Esophagus squamous epithelium (tissue), 5 donors: ENCODE measurements at places on chromosomes 16 and 17.

DNA sequence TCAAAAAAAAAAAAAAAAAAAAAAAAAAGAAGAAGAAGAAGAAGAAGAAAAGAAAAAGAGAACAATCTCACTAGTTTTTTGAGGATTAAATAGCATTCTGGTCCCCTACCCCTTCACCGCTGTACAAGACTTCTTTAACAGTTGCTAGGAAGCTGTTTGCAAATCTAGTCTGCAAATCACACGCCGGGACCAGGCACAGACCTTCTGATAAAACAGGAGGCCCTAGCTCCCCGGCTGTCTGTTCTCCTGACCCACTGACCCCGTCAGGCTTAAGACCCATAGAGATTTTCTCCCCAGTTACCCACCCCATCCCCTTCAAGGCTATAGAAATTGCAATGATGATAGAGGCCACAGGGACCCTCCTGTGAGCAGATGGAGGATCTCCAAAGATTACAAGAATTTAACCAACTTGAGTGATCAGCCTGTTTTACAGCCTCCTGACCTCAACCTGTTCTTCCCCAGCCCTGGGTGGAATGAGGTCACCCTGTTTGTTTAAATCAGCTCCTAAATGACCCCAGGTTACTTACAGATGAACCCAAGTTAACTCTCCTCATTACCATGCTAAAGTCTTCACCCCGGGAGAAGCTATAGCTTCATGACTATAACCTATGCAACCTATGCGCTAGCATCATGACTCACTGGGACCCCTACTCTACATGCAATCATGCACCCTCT lies 11.8 kb upstream of the SULT1A1 start:
- DNase-seq, result no peak

- DNase-seq, result no peak
Measured at GRCh38 chr17:38942696-38943334, 17.4 kb downstream of the LASP1NB start.

GRCh38 chr17:37170881-37171425 lies 204.8 kb upstream of the C17orf78 start:
- no peak for DNase-seq

- DNase-seq, result no peak
Measured at GRCh38 chr16:87801679-87802259, 36.0 kb upstream of the KLHDC4 start.

- DNase-seq, result no peak
Measured at GRCh38 chr17:76515274-76515949, 14.2 kb upstream of the RHBDF2 start.

- DNase-seq, result no peak
Measured at GRCh38 chr16:84427553-84427952, 59.2 kb downstream of the ATP2C2 start.

GRCh38 chr17:82317394-82318168 lies at the start of gene CD7:
Gene CD7, minus strand, starts transcription at chr17:82317608. Its CDS starts 113 bp downstream, at chr17:82317495.
- DNase-seq, result no peak

DNA sequence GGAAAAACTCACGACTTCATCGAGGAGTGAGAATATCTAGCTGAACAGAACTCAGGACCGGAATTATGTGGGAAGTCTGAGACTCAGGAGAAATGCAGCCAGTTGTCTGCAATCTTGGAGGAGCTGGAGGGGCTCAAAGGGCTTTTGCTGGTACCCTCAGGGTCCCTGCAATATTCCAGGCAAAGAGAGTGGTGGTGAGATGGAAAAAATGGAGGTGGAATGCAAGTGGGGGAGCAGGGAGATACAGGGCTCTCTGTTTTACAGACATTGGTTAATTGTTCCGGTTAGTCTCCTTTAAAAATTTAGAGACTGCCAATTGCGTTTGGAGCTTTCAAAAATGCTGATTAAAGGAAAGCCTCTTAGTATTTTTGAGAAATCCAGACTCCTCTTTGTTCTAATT lies 18.2 kb upstream of the HP start:
- no peak for DNase-seq

- DNase-seq, result no peak
Measured at GRCh38 chr16:55964923-55965475, 89.8 kb upstream of the CES5A start.

DNA sequence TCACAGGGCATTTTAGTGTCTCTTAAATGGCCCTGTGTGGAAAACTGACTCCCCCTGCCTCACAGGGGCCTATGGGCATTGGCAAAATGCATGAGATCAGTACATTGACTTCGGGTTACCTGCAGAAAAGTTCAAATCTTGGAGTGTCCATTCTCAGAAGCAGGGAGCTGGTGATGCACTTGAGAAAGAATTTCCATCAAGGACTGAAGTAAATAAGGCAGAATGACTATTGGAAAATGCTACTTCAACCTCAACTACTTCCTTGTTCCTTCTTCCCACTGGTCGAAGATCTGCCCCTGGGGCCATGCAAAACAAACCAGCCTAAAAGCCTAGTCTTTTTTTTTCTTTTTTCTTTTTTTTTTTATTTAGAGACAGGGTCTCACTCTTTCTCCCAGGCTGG lies 13.8 kb upstream of the GSDMA start:
- no peak for DNase-seq

DNA sequence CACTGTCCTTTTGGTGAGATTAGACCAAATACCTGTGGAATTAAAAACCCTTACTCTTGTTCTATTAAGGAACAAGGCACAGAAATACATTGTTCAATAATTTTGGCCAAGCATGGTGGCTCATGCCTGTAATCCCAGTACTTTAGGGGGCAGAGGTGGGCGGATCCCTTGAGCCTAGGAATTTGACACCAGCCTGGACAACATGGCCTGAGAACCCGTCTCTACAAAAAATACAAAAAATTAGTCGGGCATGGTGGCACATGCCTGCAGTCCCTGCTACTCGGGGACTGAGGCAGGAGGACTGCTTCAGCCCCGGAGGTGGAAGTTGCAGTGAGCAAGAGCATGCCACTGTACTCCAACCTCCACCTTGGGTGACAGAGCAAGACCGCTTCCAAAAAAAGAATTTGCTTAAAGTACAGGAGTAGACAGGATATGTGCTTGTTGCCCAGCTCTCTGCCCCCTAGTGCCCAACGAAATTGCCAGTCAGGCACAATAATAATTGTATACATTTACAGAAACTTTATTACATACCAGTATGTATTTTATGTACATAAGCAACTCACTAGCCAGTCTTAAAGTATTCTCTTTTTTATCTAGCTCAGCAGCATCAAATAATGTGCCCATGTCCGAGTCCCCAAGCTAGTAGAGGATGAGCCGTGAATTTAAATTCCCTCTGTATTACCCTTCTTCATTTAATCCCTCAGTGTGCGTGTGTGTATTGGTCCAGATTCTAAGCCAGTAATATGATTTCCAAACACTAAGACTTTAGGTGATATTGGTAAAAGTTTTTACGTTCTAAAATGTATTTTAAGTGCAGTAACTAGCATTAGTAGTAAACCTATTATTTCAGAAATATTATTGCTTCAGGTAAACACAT lies 1.4 kb downstream of the THUMPD1 start:
- no peak for DNase-seq

DNA sequence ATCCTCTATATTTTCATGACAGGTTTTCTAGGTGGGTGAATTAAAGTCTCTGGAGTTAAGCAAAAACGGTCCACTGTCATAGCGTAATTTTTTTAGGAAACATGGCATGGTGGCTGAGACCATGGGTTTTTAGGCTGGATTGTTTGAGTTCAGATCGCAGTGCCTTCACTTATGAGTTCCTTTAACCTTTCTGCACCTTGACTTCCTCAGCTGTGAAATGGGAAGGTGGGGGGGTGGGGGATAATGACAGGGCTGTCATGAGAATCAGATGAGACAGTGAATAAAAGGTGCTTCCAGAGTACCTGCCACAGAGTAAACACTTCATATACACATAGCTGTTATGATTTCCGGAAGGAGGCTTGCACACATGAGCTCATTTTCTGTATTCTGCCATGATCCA lies 11.8 kb downstream of the PRCD start:
- DNase-seq, result no peak

DNA sequence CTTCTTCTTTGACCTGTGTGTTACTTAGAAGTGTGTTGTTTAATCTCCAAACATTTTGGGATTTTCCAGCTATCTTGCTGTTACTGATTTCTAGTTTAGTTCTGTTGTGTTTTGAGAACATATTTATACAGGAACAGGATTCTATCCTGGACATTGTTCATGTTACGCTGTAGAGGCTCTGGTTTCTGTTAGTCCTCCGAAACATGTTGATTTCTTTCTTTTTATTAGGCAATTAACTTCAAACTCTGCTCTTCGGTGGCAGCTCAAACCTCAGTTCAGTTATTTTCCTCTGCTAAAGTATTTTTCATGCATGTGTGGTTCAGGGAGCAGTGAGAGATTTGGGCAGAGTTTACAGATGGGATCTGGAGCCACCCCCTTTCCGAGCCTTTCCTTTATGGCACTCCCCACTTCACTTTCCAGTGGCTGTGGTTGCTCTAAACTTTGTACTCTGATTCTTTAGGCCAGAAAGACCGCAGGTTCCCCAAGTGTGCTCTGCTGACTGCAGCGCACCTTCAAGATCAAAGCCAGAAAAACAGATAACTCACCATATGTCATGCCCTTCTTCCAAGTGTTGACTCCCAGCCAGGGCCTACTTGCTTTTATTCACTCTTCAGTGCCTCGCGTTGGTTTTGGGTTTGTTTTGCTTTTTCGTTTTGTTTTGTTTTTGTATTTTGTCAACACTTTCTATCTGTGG lies 77.6 kb upstream of the KSR1 start:
- DNase-seq, result no peak

DNA sequence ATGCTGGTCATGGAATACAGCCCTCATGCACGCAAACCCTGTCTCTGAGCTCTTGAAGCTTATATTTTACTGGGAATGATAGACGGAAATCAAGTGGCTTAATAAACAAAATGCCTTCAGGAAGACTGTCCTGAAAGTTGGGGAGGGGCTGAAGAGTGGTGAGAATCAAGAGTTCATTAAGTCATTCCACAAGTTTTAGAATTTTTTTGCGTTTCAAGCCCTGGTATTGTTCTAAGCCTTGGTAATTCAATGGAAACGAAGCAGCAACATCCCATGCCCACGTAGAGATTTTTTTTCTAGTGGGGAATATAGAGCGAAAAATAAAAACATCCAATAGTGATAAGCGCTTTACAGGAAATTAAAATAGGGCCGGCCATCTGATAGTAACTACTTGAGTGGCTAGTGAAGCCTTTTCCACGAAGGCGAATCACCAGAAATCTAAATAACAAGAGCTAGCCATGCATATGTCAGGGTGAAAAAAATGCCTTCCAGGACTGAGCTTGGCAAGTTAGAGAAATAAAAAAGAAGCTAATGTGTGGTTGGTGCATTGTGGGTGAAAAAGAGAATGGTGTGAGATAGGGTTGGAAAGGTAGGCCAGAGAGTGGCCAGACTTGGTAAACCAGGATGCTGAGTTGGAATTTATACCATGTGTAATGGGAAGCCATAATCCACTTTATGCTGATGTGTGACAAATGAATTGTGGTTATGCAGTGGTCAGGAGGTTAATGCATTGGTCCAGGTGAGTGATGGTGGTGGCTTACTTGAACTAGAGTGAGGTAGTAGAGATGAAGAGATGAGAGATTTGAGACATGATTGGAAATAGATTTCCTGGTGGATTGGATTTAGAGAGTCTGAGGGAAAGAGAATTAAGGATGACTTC lies 772 bp downstream of the PFAS start:
- DNase-seq, result no peak

DNA sequence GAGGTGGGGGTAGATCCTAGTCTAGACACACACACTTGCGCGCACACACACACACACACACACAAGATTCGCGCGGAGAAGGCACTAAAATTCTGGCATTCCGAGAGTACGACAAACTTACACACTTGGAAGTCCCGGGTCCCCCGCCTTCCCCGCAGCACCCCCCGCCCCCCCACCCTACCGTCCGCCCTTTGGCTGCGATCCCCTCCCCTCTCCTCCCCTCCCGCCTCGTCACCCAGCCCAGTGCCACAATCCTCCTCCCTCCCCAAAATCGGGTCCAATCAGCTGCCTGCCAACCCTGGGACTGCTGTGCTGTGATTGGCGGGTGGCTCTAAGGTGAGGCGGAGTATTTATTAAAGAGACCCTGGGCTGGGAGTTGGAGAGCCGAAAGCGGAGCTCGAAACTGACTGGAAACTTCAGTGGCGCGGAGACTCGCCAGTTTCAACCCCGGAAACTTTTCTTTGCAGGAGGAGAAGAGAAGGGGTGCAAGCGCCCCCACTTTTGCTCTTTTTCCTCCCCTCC lies at the start of gene SOX9:
TSS of gene SOX9 (plus strand) at position 379 of the 522 bp plus-strand sequence. CDS start 372 bp downstream, outside the sequence.
- DNase-seq, result no peak

DNA sequence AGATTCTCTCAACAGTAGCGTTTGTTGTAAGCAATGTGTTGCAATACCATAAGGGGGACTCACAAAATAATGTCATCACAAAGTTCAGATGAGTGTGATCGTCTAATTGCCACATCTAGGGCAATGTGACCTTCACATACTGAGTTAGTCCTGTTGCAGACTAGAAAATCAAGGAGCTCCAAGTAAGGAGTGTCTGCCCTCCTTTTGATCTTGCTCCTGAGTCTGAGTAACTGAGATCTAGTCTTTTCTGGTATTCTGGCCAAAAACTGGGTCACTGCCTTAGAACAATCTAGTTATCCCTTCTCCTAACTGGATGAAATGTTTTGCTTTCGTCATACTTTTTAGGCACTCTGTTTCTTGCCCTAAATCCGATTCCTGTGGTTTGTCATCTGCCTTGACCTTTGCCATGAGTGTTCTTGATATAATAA lies 712.1 kb downstream of the CDH11 start:
- DNase-seq, result no peak

DNA sequence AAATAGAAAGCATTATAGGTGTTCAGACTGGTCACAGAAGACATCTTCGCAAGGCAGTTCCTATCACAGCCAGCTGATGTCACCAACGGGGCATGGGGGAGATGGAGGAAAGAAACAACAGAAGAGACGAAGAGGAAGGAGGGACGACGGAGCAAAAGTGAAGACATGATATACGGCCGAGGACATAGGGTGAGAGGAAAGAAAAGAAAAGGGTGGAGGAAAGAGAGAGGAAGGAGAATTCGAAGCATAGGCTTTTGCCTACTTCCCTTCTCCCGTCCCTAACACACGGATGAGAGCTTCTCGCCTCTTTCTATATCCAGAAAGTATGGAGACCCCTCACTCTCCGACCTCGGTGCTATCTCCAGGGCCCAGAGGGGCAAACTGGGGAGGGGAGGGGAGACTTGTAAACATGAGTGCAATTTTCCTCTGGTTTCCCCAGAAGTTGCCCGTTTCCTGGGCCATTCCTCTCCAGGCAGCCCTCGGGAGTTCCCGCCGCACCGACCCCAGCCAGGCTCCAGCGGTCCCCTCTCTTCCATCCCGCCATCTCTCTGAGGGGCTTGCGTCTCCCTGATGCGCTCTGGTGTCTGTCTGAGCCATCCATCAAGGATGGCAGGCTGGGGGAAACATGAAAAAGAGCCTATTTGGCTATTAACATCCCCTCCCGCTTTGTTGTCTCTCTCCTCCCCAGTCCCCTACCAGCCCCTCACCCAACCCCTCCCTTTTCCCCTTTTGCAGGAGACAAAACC lies 26.0 kb downstream of the COPZ2 start:
- no peak for DNase-seq
